B cell (primary cell): ENCODE measurements at places on chromosomes 11 and 22. TPM values are rescaled to one million over a fixed set of nuclear protein-coding genes. Genes with fewer than 3 reads are reported as not detected.

- peak overlapping the region; percentile 9 for H3K4me3 ChIP-seq
- peaks cover 46% of the 10 kb centered on the region for H3K4me1 ChIP-seq
- no peak overlapping the region for H3K27ac ChIP-seq
- no peaks in the 10 kb centered on the region for H3K27me3 ChIP-seq
- peak; percentile 58 for DNase-seq
Measured at GRCh38 chr11:82889133-82890001, 10.9 kb downstream of the PRCP start.

Gene PRRG4
- total RNA-seq: 0.07 TPM in 1 of 2 replicates, not detected in the other

- no peaks in the 10 kb centered on the region for H3K4me1 ChIP-seq
- H3K36me3 ChIP-seq: no peaks in the 10 kb centered on the region
- no peak for DNase-seq
- no peaks in the 10 kb centered on the region for H3K27me3 ChIP-seq
- no peak overlapping the region for H3K4me3 ChIP-seq
Measured at GRCh38 chr11:72529068-72529467, 94.7 kb upstream of the CLPB start.

DNA sequence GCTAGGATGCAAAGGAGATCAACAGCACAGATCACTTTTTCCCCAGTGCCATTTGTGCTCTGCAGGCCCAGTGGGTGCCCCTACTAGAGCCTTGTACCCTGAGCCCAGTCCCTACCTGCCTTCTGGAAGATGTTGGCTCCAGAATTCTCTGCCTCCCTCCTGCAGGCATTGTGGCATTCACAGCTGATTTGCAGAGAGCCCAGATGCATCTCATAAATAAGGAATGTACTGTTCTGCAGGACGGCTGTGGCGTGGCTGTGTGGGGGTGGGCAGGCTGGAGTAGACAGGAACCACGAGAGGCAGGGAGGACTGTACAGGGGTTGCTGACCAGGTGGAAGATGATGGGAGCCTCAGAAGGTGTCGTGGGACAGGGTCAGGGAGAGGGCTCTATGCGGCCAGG is 11.2 kb upstream of the MIAT start:
- H3K27me3 ChIP-seq: peaks cover 15% of the 10 kb centered on the region
- DNase-seq: no peak
- H3K4me1 ChIP-seq: peaks cover 15% of the 10 kb centered on the region
- H3K4me3 ChIP-seq: no peak overlapping the region
- no peak overlapping the region for H3K27ac ChIP-seq

- no peaks in the 10 kb centered on the region for H3K4me1 ChIP-seq
- no peak for DNase-seq
- no peaks in the 10 kb centered on the region for H3K36me3 ChIP-seq
- no peaks in the 10 kb centered on the region for H3K27me3 ChIP-seq
Measured at GRCh38 chr11:66950112-66950535, 8.1 kb downstream of the PC start.

Gene DDX10
- 30.6 and 35.8 TPM in 2 replicates for total RNA-seq

Gene MRGPRE
- total RNA-seq: not detected in 2 replicates

- no peaks in the 10 kb centered on the region for H3K36me3 ChIP-seq
- no peak for DNase-seq
- no peak overlapping the region for H3K4me3 ChIP-seq
- peaks cover 33% of the 10 kb centered on the region for H3K4me1 ChIP-seq
- no peaks in the 10 kb centered on the region for H3K27me3 ChIP-seq
- no peak overlapping the region for H3K27ac ChIP-seq
Measured at GRCh38 chr22:37994049-37994448, 9.7 kb upstream of the SOX10 start.

Gene SLC22A25
- total RNA-seq: not detected in 2 replicates

GRCh38 chr11:118659953-118660680 is 19.3 kb downstream of the TREH start:
- no peak for DNase-seq
- no peak overlapping the region for H3K27ac ChIP-seq
- H3K4me1 ChIP-seq: peaks cover 4% of the 10 kb centered on the region
- no peak overlapping the region for H3K4me3 ChIP-seq
- no peaks in the 10 kb centered on the region for H3K36me3 ChIP-seq

DNA sequence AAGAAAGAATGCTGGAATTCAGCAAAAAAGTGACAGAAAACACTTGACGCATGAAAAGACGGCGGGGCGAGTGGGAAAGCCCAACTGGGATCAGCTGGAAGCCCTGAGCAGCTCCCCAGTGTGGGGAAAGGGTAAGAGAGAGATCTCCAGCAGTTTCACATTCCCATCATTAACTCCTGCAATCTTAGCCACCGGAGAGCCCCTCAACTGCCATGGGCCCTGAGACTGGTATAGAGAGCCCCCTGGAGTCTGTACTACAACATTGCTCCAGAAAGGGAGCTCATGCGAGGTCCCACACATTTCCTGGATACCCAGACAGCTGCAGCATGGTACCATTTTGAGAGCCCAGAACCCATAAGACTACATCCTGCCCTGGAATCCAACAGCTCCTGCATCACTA is 31.1 kb downstream of the MRGPRX4 start:
- H3K4me1 ChIP-seq: no peaks in the 10 kb centered on the region
- no peak overlapping the region for H3K4me3 ChIP-seq
- H3K27me3 ChIP-seq: no peaks in the 10 kb centered on the region
- no peak overlapping the region for H3K27ac ChIP-seq

GRCh38 chr11:1782831-1783724 is 19.4 kb upstream of the CTSD start:
- no peaks in the 10 kb centered on the region for H3K36me3 ChIP-seq
- H3K4me1 ChIP-seq: no peaks in the 10 kb centered on the region
- no peak overlapping the region for H3K4me3 ChIP-seq
- H3K27ac ChIP-seq: no peak overlapping the region

Gene PTS
- total RNA-seq: 36.2 and 36.7 TPM in 2 replicates

DNA sequence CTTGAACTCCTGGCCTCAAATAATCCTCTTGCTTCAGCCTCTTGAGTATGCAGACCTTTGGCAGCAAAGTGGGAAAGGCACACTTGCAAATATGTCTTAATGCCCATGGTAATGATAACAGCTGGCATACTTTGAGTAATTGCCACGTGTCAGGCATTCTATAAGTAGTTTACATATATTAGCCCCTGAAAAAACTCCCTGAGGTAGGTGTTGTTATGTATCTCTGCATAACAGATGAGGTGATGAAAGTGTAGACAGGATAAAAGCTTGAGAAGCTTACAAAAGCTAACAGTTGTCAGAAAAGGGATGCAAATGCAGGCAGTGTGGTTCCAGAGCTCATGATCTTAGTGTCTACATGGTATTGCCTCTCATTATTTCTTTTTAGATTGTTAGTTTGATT is 291.1 kb upstream of the C11orf87 start:
- no peaks in the 10 kb centered on the region for H3K4me1 ChIP-seq
- no peaks in the 10 kb centered on the region for H3K36me3 ChIP-seq
- no peak for DNase-seq

DNA sequence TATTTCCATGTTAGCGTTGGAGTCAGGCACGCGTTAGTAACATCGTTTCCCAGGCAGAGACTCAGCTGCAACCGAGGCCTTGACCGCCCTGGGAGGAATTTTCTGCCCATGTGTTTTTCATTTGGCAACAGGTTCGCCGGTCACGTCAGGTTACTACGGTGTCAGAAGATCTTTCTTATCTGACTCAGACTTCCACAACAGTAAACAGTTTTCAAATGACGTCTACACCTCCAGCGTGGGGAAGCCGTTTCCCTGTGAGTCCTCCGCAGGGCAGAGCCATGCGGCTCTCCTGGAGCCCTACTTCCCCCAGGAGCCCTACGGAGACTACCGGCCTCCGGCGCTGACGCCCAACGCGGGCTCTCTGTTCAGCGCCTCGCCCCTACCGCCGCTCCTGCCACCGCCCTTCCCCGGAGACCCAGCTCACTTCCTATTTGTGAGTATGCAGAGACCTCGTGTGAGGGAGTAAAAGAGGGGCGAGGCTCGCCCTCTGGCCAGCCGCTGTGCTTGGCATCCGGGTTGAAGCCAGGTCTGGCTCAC is 14.3 kb upstream of the POU2AF3 start:
- DNase-seq: peak; percentile 37
- peak overlapping the region; percentile 9 for H3K4me3 ChIP-seq
- H3K27ac ChIP-seq: no peak overlapping the region
- H3K4me1 ChIP-seq: peaks cover 16% of the 10 kb centered on the region
- no peaks in the 10 kb centered on the region for H3K36me3 ChIP-seq

Gene ARFGAP3
- 33.2 and 35.2 TPM in 2 replicates for total RNA-seq

DNA sequence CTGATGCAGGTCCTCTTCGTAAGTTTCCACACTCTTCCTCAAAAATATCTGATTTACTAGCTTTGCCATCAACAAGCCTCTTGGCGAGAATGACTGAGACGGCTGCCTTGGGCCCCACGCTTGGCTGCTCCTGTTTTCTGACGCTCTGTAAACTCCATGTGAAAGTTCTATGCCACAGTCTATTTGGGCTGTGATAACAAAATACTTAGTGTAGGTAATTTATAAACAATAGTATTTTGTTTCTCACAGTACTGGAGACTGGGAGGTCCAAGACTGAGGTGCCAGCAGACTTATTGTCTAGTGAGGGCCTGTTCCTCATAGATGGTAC is 123.2 kb upstream of the SORL1-AS1 start:
- DNase-seq: no peak
- no peak overlapping the region for H3K4me3 ChIP-seq
- no peak overlapping the region for H3K27ac ChIP-seq
- no peaks in the 10 kb centered on the region for H3K27me3 ChIP-seq

Gene IFT27
- 40.3 and 42.8 TPM in 2 replicates for total RNA-seq

Gene TCF20
- total RNA-seq: 67.0 and 81.3 TPM in 2 replicates

- DNase-seq: no peak
- no peaks in the 10 kb centered on the region for H3K4me1 ChIP-seq
- no peak overlapping the region for H3K4me3 ChIP-seq
- no peaks in the 10 kb centered on the region for H3K27me3 ChIP-seq
Measured at GRCh38 chr11:115008799-115009198, 330.5 kb downstream of the NXPE2 start.

- peak; percentile 6 for DNase-seq
- no peaks in the 10 kb centered on the region for H3K36me3 ChIP-seq
Measured at GRCh38 chr11:119375337-119376196, 5.9 kb downstream of the USP2 start.

DNA sequence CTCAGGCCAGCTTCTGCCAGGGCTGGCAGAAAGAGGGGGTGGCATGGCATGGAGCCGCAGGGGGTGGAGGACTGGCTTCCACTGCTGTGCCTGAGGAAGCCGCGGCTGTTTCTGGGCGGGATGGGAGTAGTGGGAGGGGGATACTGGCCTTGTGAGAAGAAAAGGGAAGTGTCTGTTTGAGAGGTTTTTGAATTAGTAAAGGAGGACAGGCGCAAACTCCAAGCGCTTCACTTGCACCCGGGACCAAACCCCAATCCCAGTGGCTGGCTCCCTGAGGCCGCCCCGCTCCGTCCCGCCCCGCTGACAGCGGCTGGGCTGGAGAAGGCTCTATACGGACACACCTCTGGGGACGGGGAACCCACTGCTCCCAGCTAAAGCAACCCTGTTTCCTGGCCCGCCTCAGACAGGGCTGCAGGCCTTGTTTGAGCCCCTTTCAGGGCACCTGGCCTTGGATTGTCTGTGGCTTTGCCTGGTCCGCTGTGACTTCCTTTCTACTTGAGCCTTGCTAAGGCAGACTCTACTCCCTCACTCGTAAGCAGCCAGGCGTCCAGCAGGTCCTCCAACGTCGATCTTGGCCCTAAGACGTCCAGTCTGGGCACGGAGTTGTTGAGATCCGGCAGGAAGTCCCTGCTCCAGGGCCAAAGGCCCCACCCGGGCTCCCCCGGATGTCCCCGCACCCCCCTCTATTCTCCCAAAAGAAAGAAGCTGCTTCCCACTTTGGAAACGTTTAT is 2.2 kb downstream of the APOA1 start:
- H3K36me3 ChIP-seq: no peaks in the 10 kb centered on the region
- DNase-seq: peak; percentile 37
- H3K27me3 ChIP-seq: no peaks in the 10 kb centered on the region
- H3K27ac ChIP-seq: no peak overlapping the region

DNA sequence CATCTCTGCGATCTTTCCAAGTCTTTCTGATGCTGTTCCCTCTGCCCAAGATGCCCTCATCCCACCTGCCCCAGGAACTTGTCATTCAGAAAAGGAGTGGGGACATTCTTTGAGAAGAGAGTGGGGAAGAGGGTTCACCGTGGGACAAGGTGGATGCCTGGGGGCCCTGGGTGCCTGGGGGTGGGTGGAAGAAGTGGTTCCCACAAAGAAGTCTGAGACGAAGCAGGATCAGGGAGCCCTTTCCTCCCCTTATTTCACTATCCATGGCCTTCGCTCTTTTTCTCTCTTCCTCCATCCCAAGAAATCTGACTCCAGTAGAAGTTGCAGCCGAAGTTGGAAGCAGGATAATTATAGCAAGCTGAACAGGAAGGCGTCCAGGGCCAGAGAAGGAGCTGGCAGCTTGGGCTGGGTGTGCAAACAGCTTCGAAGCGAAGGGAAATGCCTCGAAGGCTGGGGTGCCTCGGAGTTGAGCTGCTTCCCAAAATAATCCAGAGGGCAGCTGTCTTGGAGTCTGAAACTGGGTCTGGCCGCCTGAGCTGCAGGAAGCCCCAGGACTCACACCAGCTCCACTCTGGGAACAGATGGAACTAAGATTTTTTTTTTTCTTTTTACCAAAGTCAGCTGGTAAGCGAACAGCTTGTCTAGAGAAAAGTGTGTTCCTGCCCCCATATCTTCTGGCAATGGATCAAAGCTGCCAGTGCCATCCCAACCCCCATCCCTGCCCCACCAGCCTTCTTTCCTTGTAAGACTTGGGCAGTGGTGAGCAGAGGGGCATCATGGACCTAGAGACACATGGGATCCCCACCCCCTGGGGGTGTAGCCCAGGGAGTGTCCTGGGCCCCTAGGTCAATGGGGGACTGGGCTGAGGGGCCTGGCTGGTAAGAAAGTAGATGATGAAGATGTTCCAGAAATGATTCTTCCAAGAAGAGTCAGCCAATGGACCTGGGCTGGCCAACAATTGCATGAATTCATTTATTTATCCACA is 31.5 kb downstream of the PARVG start:
- no peaks in the 10 kb centered on the region for H3K36me3 ChIP-seq
- no peak overlapping the region for H3K27ac ChIP-seq
- no peak for DNase-seq
- H3K4me3 ChIP-seq: no peak overlapping the region
- no peaks in the 10 kb centered on the region for H3K27me3 ChIP-seq

GRCh38 chr22:38867471-38868285 is 4.3 kb downstream of the CBX6 start:
- H3K4me3 ChIP-seq: no peak overlapping the region
- H3K36me3 ChIP-seq: peaks cover 29% of the 10 kb centered on the region
- H3K27me3 ChIP-seq: no peaks in the 10 kb centered on the region
- no peak overlapping the region for H3K27ac ChIP-seq

GRCh38 chr11:117822074-117823033 is 2.2 kb downstream of the FXYD2 start:
- peak; percentile 63 for DNase-seq
- H3K4me1 ChIP-seq: peaks cover 32% of the 10 kb centered on the region
- no peaks in the 10 kb centered on the region for H3K36me3 ChIP-seq
- peaks cover 14% of the 10 kb centered on the region for H3K27me3 ChIP-seq

Gene LMNTD2
- 19.7 and 21.4 TPM in 2 replicates for total RNA-seq
